ENCODE measurements at places on chromosomes 3 and 15.

DNA sequence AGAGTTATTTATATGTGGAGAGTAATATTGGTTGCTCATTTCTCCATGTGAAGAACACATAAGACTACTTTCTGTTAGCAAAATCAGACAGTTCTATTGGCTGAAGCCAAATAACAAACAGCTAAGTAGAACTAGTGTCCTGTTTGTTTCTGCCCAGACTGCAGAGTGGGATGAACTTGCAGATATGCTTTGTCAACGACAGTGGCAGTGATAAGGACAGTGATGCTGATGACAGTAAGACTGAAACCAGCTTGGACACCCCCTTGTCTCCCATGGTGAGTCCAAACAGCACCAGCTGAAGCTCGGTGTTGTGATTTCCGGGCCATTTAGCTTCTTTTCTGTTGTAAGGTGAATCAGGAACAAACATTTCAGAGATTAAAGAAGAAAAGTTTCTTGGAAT is 102.6 kb upstream of the IL12A start:
- DNase-seq = no peak

- DNase-seq = no peak
These were observed 63.3 kb upstream of the DCBLD2 start for GRCh38 chr3:98964784-98965183.

DNA sequence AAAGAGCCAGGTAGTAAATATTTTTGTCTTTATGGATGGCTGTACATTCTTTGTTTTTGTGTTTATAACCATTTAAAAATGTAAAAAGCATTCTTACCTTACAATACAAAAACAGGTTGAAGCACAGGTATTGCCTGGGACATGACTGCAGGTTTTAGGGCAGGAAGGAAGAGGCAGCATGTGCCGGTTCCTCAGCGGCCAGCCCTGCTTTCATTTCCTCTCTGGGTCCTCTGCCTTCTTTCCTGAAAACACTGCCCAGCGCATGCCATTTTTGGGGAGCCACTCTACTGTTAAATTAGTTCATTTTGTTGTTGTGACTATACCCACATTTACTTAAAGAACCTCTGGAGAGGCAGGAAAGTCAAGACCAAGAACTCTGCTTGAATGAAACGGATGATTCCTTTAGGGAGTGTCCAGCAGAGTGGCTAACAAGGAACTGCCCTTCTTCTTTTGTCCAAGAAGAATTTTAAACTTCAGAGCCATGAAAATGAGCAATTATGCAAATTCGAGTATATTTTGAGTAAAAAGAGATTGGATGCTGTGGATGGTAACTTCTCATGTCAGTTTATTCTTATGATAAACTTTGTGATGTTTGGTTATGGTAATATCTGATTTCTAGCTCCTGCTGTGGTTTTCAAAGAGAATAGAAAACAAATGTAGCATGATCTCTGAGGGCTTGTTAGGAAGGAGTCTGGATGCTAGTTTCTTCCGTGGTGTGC is 52.7 kb downstream of the SACM1L start:
- DNase-seq = no peak

DNA sequence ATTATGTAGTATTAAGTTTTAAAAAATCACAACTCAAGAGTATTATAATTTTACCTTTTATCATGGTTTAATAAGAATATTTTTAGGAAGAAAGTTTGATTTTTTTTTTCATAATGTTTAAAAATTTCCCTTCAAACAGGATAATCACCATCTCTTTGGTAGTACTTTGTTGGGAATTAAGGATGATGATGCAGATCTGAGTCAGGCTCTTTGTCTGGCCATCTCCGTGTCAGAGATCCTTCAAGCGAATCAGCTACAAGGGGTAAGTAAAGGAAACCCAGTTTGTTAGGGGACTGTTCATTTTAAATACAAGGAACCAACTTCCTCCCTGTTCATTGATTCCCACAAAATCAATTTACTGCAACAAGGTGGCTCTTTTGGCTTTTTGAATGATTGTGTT is 36.8 kb upstream of the NIT2 start:
- DNase-seq = no peak

DNA sequence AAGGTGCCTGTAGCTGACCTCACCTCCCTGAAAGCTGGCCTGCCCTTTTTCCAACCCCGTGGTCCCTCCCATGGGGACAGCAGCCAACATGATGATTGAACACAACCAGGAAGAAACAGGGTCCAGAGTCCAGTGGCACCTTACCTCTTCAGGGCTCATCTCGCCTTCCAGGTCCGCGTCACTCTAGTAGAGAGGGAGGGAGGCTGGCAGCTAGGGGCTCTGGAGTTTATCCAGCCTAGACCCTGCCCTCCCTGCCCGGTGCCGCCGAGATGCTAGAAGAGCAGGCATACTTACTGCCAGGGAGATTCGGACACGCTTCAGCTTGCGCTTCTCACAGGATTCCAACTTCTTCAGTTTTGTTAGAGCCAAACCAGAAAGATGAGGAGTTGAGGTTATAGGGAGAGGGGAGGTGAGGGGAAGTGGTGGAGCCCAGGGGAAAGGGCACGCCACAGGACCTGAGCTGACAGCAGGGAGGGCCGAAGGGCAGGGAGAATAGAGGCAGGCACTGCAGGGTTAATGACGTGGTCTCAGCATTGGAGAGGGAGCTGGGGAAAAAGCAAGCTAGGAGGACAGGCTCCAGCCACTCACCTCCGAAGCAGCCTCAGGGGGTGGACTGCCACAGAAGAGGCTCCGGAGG is 9.1 kb downstream of the CLCN2 start:
- no peak for DNase-seq

DNA sequence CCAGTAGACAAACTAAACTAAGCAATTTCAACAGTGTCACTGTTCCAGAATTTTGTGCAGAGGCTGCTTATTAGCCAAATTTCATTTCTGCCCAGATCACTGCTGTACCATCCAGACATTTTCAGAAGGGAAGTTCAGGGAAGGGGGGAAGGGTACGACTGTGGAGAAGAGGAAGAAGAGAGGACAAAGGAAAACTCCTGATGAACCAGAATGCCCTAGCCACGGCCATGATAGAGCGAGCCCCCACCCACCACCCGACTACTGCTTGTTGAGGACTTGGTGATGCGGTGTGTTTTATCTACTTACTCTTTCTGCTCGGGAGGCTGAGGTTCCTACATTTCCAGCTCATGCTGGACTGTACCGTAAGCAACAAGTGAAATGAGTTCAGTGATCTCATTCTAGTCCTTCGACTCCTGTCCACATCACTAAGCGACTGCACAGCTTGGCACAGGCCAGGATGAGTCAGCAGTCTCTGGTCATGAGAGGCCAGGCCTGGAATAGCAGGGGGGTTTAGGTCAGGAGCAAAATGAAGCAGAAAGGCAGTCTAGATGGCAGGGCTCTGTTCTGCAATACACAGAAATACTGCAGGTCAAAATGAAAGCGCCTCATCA is 330.8 kb downstream of the TIGIT start:
- no peak for DNase-seq

GRCh38 chr3:41144631-41145030 is 54.7 kb upstream of the CTNNB1 start:
- DNase-seq = no peak

GRCh38 chr3:58234516-58234931 is 3.1 kb upstream of the ABHD6 start:
- DNase-seq = no peak

DNA sequence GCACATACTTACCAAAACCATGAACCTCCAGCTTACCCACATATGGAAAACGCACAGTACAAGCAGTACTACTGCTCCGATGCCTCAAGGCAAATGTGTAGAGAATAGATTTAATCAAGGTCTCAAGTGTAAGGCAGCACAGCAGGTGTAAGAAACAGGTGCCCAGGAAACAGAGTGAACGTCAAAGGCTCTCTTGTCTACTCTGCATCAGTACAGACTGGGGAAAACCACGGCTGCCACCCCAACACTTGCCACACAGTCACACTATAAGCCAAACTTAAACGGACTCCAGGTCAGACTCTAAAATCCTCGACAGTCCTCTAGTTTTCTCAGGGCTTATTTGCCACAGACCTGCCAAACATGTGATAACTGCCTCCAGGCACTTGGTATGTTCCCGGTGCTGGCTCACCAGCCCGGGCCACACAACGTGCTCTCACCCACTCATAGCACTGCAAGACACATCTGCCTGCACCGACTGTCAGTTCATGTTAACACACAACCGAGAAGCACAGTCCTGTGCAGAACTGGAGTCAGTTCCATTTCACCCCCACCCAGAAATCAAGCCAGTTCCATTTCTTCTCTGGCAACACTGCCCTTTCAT is 30.6 kb downstream of the ABCC5 start:
- DNase-seq = no peak

- DNase-seq = no peak
These were observed 6.4 kb downstream of the MYL3 start for GRCh38 chr3:46856576-46857471.

DNA sequence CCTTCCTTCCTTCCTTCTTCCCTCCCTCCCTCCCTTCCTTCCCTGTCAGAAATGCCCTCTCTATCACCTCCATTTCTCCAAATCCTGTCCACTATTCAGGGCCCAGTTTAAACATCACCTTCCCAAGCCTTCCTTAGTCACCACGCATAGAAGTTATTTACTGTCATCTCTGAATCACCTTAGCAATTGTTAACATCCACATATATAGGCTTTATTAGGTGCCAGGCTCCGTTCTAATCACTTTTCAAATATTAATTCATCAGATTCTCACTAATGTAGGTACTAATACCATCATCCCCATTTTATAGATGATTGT is 1.1 kb upstream of the MAGEF1 start:
- DNase-seq = no peak

- DNase-seq = no peak
These were observed 90.3 kb downstream of the ITPR1 start for GRCh38 chr3:4583416-4583815.

- no peak for DNase-seq
These were observed 10.1 kb upstream of the CAMK1 start for GRCh38 chr3:9779721-9780457.

DNA sequence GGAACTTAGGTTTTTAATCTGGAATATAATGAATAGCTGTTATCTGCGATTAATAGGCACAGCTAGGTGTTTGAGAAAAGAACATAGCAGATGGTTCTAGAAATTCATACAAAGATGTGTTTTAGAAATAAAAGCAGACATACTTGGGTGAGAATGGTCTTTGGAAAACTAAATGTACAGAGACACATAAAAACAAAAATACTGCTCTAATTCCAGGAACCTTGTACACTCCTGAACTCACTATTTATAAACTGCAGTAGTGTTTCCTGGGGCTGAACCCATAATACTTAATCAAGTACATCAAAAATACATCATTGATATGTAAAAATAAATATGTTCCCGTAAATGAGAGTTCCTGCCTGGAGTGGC is 105.5 kb downstream of the OXNAD1 start:
- DNase-seq = no peak

- DNase-seq = no peak
These were observed 251.6 kb downstream of the RBMS3 start for GRCh38 chr3:29532473-29532872.

- DNase-seq = no peak
These were observed 80.7 kb downstream of the FMN1 start for GRCh38 chr15:33113666-33114373.

GRCh38 chr3:71512000-71512399 is 71.5 kb downstream of the FOXP1 start:
- DNase-seq = no peak

DNA sequence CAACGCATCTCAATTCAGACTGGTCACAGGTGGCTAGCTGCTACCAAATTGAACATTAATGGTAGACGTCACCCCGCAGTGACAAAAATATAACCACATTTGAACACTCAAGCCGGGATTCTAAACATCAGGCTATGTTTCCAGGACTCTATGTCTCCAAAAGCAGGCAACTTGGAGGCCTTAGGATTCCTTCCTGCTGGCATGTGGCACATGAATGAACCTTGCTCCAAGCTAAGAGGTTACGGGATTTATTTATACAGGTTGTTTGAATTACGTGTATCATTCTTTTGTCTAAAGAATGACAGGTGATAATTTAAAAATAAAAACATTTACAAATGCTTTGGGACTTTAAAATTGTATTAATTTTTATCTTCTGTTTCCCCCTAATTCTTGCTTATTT is 864.4 kb upstream of the CFAP20DC start:
- DNase-seq = no peak

- DNase-seq = no peak
These were observed 159.3 kb upstream of the C2CD4B start for GRCh38 chr15:62324382-62324781.

DNA sequence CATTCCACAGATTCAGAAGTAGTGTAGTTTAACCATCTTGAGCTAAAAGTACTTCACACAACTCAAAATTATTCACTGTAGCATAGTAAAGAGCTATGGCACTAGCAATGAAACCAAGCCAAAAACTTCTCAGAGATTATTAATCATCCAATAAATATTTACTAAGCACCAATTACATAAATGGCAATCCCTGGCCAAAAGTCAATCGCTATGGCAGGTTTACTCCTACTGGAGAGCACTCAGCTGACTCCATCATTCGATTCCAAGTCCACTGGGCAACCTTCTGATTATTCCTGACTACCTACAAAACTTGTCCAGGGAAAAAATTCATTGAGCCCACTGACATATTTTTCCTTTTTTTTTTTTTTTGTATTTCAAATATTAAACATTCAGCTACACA is 23.9 kb downstream of the ATP13A3 start:
- DNase-seq = no peak

DNA sequence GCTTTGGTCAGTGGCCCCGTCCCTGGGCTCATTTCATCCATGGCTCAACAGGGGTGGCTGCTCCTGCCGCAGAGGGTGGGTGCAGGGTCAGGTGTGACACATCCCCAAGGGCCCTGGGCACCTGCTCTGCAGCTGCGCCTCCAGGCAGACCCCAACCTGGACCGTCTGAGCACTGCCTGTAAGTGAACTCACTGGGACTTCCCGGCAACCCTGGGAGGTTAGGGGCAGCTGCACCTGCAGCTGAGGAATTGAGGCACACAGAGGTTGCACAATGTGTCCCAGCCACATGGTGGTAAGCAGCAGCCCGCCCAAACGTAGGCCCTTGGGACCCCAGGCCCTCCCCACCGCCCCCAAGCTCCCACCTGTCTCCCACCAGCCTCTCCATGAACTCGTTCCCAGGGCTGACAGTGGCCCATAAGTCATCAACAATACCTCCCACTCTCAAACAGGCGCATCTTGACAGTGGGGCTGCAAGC is 55.1 kb downstream of the PLXNA1 start:
- DNase-seq = no peak

GRCh38 chr15:95284933-95285421 is 1045.5 kb upstream of the NR2F2 start:
- DNase-seq = no peak

DNA sequence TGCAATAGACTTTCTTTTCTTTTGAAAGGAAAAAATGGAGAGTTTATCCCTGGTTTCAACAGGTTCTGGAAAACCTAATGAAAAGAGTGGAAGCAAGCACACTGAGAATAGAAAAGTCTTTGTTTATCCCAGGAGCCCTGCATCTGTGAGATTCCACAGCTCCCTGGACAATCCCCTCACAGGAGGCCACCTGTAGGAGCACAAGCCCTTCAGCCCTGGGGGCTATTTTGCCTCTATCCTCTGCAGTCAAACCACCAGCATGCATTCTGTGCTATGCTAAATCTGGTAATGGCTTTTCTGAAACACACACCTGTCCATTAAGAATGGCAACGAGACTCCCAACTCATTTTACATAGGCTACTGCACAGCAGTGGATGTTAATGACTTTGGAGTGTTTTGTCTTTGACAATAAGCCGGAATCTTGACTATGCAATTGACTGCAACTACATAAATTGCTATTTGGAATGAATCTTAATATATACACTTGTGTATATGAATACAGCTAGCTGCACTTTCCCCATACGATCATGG is 369.4 kb downstream of the NR2F2 start:
- DNase-seq = no peak

- DNase-seq = peak; percentile 47
These were observed 1.8 kb upstream of the ZMYND10 start for GRCh38 chr3:50347187-50347813.
